Renal cortex interstitium (tissue), 15 donors: ENCODE measurements at places on chromosomes 3 and 15. TPM values are rescaled to one million over a fixed set of nuclear protein-coding genes. Genes with fewer than 3 reads are reported as not detected.

- no peak for DNase-seq
These were observed 253.6 kb downstream of the C3orf38 start for GRCh38 chr3:88403319-88403718.

DNA sequence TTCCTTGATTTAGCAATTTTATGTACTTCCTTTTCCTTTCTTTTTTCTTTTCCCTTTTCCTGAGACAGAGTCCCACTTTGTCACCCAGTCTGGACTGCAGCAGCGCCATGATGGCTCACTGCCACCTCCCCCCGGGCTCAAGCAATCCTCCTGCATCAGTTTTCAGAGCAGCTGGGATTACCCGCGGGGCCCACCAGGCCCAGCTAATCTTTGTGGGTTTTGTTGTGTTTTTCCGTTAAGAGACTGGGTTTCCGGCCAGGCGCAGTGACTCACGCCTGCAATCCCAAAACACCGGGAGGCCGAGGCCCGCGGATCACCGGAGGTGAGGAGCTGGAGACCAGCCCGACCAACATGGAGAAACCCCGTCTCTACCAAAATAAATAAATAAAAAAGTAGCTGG, 17.7 kb downstream of the GOLGA8S start:
- DNase-seq: no peak

The SLC25A20 gene
- 14.1 TPM for polyA plus RNA-seq

DNA sequence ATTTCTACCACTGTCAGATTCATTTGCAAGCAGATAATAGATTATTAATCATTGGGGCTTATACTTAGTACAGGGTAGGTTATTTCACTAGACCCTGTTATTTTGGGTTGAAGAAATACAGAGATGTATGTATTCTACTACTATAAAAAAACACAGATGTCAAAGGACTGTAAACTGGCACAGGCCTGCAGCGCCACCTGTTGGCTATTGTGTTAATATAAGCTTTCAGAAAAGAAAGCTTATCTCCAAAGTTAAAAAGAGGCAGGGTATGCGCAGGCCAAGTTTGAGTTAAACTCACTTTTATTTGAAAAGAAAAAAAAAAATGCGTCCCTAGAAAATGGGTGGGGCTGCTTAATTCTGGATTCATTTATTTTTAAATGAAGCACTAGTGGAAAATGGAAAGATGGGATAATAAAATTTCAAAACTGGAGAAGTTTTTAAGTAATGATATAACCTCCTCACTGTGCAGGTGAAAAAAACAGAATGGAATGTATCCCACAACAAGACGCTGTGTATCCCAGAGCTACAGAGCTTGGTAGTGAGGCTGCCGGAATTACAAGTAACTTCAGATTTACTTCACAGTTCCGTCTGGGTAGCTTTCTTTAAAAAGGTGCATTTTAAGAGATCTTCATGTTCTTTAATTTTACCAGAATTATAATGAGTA, 407.2 kb upstream of the TGFBR2 start:
- peak; percentile 20 for DNase-seq

GRCh38 chr3:40267937-40268724, 41.4 kb upstream of the EIF1B start:
- DNase-seq: no peak

DNA sequence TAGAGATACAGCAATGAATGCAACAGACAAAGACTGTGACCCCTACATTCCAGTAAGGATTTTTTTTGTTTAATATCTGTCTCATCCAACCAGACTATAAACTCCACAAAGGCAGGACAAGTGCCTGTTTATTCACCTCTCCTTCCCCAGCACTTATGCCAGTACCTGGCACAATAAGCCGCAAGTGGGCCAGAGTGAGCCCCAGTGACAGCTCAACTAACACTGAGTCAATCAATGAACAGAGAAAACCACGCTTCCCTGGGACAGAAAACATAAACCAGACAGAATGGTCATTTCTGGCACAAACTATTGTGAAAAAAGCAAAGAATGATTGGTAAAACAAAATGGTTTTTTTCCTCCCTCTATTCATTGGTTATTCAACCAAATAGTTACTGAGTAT, 52.2 kb downstream of the RYK start:
- no peak for DNase-seq

The SOX14 gene
- polyA plus RNA-seq: not detected

GRCh38 chr3:106514431-106514830, 645.6 kb upstream of the CBLB start:
- no peak for DNase-seq

GRCh38 chr15:100731267-100732152, 129.1 kb downstream of the ASB7 start:
- no peak for DNase-seq

The PXYLP1 gene
- polyA plus RNA-seq: 35.6 TPM
